H54 (cell line): ENCODE measurements at places on chromosomes 12 and 14.

DNA sequence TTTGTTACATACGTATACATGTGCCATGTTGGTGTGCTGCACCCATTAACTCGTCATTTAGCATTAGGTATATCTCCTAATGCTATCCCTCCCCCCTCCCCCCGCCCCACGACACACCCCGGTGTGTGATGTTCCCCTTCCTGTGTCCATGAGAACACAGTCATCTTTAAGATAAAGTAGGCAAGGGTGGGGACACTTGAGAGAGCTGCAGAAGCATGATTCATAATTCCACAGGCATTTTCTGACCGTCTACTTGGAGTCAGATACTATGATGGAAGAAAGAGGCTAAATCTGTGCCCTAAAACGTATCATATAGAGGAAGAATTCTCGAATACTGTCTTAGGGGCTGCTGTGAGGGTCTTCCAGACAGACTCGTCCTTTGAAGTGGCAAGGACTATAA is 145.9 kb upstream of the VASH1 start:
- no peak for DNase-seq

GRCh38 chr12:62749586-62749985 is 185.4 kb downstream of the PPM1H start:
- DNase-seq, result no peak

DNA sequence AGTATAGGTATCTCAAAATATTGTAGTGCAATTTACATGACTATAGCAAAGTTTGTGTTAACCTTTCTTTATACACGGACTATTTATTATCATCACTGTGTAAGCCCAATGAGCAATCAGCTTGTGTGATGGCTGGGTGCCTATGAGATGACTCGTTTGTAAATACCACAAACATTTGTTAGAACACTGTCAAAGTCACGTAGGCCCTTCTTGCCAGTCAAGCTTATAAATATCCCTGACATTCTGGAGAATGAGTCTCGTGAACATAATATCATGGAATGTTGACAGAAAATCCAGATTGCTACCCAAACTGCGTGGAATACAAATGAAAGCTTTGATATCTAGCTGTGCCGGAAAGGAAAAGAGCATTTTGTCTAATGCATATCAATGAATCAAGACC is 648.3 kb upstream of the MDGA2 start:
- DNase-seq, result no peak

- no peak for DNase-seq
Measured at GRCh38 chr14:100132903-100133510, 26.4 kb downstream of the DEGS2 start.

GRCh38 chr12:89497005-89497404 is 27.6 kb downstream of the GALNT4 start:
- no peak for DNase-seq

- no peak for DNase-seq
Measured at GRCh38 chr12:80154261-80154660, 54.9 kb downstream of the OTOGL start.

DNA sequence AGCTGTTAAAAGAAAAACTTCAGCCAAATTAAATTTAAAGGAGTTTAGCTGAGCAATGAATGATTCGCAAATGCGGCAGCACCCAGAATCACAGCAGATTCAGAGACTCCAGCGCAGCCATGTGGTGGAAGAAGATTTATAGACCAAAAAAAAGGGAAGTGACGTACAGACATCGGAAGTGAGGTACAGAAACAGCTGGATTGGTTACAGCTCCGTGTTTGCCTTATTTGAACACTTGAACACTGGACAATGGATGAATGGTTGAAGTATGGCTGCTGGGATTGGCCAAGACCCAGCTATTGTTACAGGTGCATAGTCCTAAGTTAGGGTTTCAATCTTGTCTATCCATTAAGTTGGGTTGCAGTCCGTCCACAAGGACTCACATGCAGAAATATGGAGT is 42.6 kb downstream of the GALNT8 start:
- DNase-seq, result no peak

GRCh38 chr12:105449431-105449830 is 118.9 kb downstream of the C12orf75 start:
- no peak for DNase-seq

- no peak for DNase-seq
Measured at GRCh38 chr12:52684431-52684830, 4.2 kb upstream of the KRT1 start.

DNA sequence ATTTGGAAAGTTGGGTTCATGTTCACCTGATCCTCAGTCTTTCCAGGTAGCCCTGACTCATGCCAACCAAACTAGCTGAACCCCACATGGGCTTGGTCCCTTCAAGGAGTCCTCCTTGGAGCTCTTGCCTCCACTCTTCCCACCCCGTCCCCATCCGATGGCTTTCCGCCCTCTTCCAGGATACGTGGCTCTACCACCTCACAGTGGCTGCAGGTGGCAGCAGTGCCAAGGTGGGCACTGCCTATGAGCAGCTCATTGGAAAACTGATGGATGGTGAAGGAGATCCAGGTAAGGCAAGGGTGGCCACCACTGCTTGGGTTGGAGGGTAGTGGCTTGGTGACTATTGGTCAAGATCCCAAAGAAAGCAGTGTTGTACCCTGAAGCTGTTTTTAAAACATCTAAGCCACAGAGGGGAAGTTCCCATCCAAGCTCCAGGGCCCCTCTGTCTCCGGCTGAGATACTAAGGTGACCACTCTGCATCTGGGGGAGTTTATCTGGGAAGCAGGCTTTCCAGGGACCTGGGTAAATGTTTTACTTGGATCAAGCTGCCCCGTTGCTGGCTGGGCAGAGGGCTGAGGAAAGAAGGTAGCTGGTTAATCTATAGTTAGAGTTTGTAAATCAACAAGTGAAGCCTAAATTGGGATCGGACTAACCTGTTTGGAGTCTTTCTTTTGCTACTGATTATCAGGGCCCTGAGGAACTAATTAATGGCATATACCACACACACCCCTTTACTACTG is 23.7 kb downstream of the PIGH start:
- no peak for DNase-seq
